ENCODE measurements at places on chromosomes 3 and 15. TPM values are rescaled to one million over a fixed set of nuclear protein-coding genes. Genes with fewer than 3 reads are reported as not detected.
A peak's percentile ranks its signal among the peaks of the same experiment; 100 is the strongest.

GRCh38 chr3:156483961-156484787 is 70.7 kb downstream of the SSR3 start:
- DNase-seq: no peak

DNA sequence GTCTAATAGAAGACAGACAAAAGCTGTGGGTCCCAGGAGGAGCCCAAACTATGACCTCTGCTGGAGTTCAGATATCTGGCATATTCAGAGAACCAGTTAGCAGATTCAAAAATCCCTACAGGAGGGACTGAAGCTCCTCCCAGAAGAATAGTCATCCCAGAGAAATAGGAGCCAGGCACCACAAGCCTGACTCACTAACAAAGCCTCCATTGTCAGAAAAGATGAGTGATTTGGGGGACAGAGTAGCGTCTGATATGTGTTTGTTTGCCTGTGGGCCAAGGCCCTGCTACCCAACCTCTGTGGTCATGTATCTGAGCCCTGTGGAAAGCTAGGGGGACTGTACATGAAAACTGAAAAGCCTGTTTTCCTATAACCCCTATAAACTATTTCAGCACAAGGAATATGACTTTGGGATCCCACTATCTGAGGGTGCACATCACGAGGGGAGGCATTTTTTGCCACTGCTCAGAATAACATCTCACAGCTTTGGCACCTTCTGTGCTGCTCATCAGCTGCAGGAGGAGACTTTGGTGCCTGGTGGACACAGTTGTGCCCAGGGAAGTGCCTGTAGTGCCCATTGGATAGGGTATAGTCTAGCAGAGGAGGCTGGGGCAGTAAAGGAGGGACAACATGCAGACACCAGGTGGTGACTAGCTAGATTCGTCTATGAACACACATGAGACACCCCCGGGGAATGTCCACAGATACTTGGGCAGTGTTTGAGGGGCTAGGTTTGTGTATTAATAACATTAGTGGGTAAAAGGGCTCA is 9.7 kb upstream of the LARP6 start:
- DNase-seq: peak; percentile 32

GRCh38 chr3:185935465-185936272 is 2.1 kb downstream of the TRA2B start:
- DNase-seq: no peak

DNA sequence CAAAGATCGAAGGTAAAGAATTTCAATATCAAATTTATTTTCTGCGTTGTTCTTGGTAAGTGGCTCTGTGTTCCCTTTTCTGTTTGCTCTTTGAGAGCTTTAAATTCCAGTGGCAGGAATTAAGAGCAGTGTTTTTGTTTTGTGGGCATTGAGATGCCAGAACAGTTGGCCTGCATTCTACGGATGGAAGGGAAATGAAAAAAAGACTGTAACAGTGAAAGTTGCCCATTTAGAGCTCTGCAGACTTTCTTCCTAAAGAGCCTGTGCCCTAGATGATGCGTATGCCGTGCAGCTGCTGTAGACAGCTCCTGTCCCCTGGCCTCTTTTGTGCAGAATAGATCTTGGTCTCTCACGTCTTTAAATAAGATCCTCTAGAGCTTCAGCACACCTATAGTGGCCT is 58.8 kb downstream of the KAT2B start:
- DNase-seq: no peak

- DNase-seq: no peak
Observed at GRCh38 chr3:70558956-70559355, 246.5 kb upstream of the MDFIC2 start.

GRCh38 chr3:178684881-178685590 is 148.8 kb downstream of the KCNMB2 start:
- DNase-seq: no peak

- peak; percentile 97 for DNase-seq
Observed at GRCh38 chr15:89575146-89575655, at the start of gene TICRR. TICRR (plus strand) TSS chr15:89575469; CDS start chr15:89575587, 118 bp downstream.

DNA sequence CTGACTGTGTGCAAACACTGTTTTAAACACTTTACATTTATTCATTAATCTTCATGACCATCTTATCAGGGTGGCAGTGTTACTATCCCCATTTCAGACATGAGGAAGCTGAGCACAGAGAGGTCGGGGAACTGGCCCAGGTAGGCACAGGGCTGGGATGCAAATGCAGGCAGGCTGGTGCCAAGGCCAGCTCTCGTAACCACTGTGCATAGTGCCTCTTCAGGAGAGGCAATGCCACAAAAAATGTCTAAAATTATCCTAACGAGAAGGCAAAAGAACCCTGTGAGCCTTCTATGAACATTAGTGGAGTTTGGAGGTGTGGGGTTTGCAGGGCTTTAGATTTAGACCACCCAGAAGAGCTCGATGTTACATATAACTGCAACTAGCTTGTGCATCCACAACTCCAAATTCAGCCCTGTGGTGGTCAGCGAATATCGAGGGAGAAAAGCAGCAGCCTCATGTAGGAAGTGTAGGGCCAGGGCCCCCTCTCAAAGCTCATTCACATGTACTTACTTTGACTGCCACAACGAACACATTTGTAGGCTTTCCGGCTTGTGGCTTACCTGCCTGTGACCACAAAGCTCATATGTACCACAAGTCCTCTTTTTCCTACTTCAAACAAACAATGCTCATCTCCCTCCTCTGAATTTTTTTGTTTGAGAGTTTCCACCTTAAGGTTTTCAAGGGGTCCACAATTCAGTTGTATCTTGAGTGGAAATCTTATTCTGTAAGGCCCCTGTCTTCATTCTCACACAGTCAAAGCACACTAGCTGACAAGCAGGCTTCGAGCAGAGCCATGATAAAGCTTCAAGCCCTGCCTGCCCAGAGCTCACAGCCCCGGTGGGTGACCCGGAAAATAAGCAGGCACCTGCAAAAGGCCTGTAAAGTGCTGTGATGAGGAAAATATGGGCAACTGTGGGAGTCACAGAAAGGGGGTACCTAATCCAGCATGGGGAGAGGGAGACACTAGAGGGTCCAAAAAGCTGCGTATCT is 722.9 kb upstream of the CFAP20DC start:
- DNase-seq: no peak

DNA sequence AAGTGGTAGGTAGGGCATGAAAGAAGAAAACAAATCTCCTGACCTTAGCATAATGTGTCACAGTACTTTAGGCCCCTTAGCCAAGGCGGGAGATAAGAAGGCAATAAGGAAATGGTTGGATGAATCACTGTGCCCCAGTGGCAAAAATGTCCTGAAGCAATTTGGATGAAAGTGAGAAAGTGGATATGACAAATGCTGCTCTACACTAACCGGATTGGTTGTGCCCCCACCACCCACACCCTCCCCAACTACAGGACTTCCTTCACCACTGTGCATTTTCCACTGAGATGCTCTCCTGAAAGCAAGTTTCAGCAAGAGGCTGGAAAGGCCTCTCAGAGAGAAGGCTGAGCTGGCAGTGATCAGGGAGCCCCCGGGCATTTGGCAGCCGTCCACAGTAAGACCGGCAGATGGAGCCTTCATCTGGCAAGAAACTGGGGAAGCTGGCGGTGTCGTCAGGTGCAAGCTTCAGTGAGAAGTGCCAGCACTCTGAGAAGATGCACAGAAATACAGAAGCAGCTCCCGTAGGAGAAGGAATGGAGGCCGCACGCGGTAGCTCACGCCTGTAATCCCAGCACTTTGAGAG is 63.8 kb downstream of the ATP1B3 start:
- no peak for DNase-seq

DNA sequence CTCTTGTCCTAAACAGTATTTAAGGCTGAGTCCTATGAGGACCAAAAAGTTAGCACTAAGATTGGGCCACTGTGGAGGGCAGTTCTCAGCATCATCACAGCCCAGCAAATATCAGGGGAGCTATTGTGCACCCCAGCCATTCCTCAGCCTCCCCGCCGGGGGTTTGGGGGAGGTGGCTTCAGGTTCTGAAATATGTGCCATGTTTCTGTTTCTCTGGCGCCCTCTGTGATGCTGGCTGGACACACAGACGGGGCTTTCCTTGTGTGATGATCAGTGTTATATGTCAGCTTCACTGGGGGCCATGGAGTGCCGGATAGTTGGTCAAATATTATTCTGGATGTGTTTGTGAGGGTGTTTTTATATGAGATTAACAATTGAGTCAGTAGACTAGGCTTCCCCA is 106.8 kb downstream of the GABRG3 start:
- DNase-seq: no peak

DNA sequence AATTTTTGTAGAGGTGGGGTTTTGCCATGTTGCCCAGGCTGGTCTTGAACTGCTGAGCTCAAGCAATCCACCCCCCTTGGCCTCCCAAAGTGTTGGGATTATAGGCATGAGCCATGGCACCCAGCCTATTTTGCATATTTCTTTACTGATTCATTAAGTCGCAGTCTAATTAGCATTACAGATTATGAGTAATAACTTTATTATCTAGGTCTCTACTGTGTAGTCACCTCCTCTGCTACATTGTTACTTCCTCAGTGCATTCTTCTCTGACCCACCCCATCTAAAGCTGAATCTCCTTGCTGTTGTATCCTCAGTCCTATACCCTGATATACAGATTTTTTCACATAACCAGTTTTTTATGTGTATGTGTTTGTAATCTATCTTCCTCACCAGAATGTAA is 61.7 kb downstream of the TFDP2 start:
- DNase-seq: no peak

DNA sequence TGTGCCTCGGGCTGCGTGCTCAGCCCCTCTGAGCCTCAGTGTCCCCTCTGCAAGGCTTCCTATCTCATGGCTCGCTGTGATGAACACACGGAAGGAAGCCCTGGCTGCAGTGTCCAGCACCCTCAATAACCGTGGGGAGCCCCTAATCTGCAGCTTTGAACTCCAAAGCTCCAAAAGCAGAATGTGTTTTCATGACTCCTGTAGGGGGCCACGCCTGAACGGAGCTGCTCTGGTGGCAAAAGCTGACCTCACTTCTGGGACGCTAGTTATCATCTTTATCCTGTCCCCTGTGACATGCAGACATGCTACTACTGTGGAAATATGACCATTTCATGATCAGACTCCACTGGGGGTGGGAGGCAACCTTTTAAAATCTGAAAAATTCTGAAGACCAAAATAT is 98.8 kb downstream of the SEC22A start:
- no peak for DNase-seq

DNA sequence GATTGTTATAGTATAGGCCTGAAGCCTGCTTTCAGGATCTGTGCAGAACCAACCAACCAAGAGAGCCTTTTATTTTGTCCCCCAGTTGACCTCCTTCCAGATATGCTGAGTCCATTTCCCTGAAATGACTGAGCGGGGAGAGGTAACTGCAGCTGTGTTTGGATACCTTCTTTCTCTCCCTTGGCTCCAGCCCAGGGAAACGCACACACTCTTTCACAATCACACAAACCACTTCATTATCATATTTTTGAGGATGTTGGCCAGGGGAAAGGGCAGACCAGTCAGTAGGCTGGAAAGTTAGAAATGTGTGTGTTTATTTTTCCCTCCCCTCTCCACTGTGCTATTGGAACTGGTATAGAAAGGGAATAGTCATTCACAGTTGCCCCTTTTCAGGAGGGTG is 417.7 kb upstream of the TBL1XR1 start:
- DNase-seq: peak; percentile 38

- DNase-seq: no peak
Observed at GRCh38 chr3:81998139-81998755, 236.8 kb upstream of the GBE1 start.

GRCh38 chr15:91142106-91142744 is 42.2 kb downstream of the SV2B start:
- DNase-seq: no peak

DNA sequence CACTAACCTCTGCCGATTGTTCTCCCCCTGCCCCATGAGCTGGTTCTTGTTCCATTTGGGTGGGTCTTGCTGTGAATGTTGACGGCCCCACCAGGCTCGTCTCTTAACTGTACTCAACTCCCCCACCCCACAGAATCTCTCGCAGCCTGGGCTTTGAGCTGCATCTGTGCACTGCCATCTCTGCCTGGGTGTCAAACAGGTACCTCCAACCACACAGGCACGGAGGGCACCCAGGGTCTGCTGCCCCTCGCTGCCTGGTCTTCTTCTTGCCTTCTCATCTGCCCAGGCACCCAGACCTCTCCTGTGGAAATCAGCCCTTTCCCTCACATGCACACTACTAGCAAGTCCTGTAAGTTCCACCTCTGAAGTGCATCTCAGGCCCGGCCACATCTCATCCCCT is 10.1 kb downstream of the TLR9 start:
- DNase-seq: no peak

DNA sequence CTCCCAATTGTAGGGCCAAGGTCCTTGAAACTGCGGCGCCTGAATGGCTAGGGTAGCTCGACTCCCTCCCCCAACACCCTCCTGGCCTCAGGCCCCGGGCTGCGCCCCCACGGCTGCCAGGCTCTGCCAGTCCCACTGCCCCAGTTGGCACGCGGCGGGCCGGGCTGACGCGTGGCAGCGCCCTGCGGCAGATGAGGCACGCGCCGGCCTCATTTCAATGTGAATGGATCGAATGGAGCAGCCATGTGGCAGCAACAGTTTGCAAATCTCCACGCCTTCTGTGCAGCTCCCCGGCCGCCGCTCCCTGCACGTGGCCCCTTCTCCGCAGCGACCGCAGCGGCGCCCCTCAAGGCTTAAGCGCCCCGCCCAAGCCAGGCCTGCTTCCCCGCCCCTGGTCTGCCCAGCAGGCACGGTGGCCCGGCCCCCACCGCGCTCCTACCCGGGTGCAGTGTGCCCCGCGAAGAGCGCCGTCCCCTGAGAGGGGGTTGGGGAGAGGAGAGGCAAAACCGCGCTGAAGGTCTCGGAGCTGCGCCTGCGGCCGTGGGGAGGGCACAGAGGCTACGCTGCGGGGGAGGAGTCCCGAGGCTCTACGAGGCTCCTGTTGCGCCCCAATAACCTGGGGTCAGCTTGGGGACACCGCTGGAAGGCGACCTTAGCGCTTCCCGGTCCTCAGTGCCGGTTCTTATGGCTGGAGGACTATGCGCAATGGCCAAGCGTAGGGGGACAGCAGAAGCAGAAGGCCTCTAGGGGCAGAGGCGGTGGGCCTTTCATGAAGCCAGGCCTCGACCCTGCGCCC is 3.1 kb upstream of the DLL4 start:
- DNase-seq: no peak

GRCh38 chr15:88987591-88987933 is 74.4 kb upstream of the MFGE8 start:
- DNase-seq: no peak

Gene IL16
- total RNA-seq: 4.5 TPM

Gene BTLA
- not detected for total RNA-seq

Gene CIDEC
- total RNA-seq: 13.4 TPM

Gene PLCB2
- 0.72 TPM for total RNA-seq

Gene SCG5
- 0.53 TPM for total RNA-seq

Gene CD200
- 0.76 TPM for total RNA-seq

Gene GOLGA8G
- total RNA-seq: not detected

Gene KLHL25
- 6.8 TPM for total RNA-seq

Gene CD86
- total RNA-seq: 0.92 TPM

Gene SFMBT1
- 17.5 TPM for total RNA-seq

Gene PIGZ
- total RNA-seq: 2.3 TPM

Measured in gastrocnemius medialis (tissue), 4 donors.